ENCODE measurements at places on chromosomes 1 and 21.
A peak's percentile ranks its signal among the peaks of the same experiment; 100 is the strongest.

DNA sequence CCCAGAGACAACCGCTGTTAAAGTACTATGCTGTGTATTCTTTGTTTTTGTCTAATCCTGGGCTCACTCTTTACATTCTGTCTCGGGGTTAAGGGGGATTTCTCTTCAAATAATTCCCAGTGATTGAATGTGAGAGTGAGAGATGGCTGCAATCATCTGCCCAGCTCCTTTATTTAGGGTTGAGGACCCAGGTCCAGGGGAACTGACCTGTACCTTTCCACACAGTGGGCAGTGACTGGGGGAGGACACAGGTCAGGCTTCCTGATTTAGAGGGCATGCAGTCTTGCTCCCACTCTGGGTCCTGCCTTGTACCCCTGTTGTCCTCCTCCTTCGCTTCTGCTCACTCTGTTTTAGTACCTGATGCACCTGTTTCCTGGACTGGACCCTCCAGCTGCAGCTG is 22.0 kb downstream of the PHGDH start:
- DNase-seq = no peak

GRCh38 chr1:229894532-229894931 is 172.5 kb upstream of the GALNT2 start:
- no peak for DNase-seq

DNA sequence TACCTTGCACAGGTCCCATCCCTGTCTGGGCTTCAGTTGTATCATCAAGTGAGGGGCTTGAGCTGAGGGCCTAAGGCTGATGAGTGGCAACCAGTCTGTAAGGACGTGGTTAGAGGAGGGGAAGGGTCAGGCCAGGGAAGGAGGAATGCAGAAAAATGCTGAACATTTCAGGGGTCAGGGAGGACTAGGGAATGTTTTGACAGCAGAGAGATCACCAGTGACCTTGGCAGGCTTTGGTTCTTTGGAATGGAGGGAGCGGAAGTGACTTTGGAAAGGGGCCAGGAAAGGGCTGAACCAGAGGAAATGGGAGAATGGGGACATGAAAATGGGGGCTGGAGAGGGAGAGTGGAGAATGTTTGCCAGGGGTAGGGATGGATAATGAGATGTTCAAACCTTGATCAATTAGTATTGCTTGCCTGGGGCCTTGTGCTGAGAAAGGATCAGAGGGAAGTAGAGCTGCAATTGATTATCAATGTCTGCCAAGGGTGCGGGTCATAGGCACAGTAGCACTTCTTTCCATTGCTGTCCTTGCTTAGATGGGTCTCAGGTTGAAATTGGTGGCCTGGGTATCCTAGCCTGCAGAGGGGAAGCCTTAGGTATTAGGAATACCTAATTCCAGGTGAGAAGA is 7.4 kb downstream of the LDLRAP1 start:
- no peak for DNase-seq

DNA sequence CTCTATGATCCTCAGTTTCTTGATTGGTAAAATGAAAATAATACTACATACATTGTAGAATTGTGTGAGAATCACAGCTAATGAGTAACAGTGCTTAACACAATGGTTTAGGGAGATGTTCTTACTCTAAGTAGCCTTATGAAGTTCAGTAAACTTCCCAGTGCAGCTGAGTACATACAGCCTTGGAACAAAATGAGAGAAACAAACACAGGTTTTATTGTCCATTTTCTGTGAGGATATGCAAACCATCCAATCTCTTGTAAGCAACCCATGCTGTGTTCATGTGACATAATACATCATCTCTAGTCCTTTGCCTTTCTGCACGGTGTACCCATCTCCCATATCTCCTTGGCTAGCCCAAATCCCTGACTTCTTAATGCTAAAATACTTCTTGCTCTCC is 14.7 kb upstream of the STRIP1 start:
- no peak for DNase-seq

GRCh38 chr1:57889676-57890320 is 465.9 kb upstream of the DAB1 start:
- peak; percentile 19 for DNase-seq

GRCh38 chr1:228045871-228046270 is 36.6 kb upstream of the ARF1 start:
- no peak for DNase-seq

DNA sequence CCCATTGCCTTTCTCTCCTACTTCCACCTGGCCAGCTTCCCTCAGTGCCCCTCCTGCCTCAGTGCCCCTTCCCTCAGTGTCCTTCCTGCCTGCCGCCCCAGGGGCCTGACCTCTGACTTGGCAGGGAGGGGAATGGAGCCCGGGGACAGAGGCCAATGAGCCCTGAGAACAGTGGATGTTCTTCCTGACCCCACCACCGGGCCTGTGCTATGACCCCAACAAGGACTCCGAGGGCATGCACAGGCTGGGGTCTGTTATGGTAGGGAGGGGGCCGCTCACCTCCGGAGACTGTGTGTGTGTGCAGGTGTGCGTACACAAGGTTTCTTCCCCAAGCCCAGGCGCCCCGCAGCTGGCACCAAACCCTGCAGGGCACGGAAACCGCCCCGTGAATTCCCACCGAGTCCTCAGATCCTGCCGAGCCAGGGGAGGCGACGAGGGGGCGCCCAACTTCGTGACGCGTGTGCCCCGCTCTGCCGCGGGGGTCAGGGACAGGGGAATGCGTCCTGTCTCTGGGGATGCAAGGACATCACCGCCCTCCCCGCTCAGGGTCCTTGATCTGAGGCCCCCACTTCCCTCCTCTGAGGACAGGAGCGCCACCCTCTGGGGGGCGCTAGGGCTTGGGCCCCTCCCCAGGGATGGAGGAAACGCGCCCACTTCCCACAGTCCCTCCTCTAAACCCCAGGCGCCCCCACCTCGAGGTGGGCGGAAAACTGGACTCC is 766 bp downstream of the RAP1GAP start:
- no peak for DNase-seq

- DNase-seq = no peak
Measured at GRCh38 chr1:159171688-159172501, 480 bp downstream of the CADM3 start.

GRCh38 chr21:41901099-41901498 is 22.0 kb upstream of the PRDM15 start:
- no peak for DNase-seq

DNA sequence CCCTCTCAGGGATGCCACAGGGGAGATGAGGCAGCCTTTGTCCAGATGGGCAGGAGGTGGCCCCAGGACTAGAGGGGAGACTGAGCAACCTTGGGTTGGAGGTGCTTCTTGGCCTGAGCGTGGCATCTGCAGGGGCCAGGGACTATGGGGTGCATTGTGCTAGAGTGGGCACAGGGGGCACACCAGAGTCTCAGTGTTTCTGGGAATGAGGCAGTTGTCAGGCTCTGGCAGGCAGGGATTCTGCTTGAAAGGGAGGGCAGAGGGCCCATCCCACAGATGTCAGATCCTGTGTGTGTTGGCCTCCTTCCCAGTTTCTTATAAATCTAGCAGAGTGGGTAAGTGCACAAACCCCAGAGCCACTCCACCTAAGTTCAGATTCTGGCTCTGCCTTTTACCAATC is 13.7 kb downstream of the LGR6 start:
- DNase-seq = peak; percentile 63

GRCh38 chr1:234495231-234495990 is 16.4 kb upstream of the TARBP1 start:
- peak; percentile 90 for DNase-seq

- peak; percentile 93 for DNase-seq
Measured at GRCh38 chr1:184315254-184315653, 71.6 kb upstream of the C1orf21 start.

- DNase-seq = no peak
Measured at GRCh38 chr1:104699433-104699832, 949.7 kb downstream of the AMY1C start.

GRCh38 chr1:207885129-207886032 is 25.5 kb downstream of the CD34 start:
- peak; percentile 88 for DNase-seq

DNA sequence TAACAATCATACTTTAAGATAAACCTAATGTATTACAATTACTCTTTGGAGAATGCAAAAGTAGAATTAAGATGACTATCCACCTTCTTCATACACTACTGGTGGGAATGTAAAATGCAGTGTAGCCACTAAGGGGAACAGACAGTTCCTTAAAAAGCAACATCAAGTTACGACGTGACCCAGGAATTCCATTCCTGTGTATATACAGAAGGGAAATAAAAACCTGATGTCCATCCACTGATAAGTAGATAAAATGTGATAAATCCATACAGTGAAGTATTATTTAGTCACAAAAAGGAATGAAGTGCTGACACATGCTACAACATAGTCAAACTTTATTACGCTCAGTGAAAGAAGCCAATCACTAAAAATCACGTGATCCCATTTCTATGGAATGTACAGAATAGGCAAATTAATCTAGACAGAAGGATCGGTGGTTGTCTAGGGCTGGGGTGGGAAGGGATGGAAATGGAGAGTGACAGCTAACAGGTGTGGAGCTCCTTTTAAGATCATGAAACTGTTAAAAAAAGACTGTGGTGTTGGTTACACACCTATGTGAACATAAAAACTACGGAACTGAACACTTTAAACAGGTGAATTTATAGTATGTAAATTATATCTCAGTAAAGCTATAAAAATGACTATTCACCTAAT is 42.1 kb downstream of the NRIP1 start:
- peak; percentile 33 for DNase-seq

DNA sequence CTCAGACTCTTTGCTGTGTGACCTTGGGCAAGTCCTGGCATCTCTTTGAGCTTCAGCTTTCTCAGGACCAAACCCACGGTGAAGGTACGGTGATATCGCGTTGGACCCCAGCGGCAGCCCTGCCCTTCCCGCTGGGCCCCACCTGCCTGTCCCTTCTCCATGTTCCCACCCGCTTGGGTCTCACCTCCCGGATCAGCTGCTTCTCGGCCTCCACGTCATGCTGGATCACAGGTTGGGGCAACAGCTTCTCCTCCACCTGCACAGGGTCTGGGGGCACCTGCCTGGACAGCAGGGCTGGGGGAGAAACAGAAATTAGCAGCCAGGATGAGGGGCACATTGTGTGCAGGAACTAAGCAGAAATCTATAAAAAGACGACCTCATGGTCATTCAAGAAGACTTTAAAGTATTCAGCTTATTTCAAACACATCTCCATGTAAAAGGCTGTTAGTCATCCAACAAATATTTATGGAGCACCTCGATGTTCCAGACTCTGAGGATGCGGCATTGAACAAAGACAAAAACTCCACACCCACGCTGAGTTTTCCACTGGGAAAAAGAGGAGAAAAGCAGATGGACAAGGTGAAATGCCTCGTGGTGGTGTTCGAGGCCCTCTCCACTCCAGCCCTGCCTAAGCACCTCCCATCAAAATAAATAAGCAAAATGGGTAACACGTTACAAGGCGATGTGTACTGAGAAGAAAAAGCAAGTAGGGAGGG is 19.5 kb downstream of the KIF17 start:
- DNase-seq = peak; percentile 78

- peak; percentile 88 for DNase-seq
Measured at GRCh38 chr1:55669293-55669692, 454.1 kb upstream of the USP24 start.

DNA sequence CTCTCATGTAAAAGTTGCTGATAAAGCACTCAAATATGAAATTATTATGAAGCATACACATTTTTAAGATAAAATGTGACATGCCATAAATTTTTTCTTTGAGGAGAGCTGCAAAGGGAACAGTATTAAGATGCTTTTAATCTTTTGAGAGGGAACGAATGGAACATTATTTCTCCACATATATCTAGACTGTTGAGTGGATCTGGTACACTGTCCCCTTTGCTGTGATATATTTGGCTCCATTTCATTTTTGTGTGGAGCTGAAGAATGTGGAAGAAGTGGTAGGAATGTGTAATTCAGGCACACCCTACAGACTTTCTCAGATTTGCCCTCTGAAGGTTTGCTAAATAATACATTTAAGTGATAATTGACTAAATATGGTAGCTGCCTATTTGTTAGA is 31.7 kb downstream of the PGM1 start:
- DNase-seq = peak; percentile 60

- no peak for DNase-seq
Measured at GRCh38 chr21:35273333-35273732, 224.2 kb upstream of the RUNX1 start.

DNA sequence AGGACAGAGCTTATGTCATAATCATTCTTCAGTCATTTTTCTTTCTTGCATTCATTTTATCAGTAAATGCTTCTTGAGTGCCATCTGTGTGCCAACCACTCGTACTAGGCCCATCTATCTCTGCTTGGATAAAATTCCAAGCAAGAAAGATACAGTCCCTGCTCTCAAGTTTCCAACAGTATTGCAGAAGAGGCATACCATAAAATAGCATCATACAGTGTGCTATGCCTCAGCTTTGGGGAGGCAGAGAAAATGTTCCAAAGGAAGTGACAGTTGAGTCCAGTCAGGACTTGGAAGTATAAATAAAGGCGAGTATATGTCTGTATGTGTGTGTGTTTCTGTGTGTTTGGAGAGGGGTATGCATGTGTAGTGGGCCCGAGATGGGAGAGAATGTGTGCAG is 113.4 kb upstream of the HOOK1 start:
- DNase-seq = peak; percentile 43

DNA sequence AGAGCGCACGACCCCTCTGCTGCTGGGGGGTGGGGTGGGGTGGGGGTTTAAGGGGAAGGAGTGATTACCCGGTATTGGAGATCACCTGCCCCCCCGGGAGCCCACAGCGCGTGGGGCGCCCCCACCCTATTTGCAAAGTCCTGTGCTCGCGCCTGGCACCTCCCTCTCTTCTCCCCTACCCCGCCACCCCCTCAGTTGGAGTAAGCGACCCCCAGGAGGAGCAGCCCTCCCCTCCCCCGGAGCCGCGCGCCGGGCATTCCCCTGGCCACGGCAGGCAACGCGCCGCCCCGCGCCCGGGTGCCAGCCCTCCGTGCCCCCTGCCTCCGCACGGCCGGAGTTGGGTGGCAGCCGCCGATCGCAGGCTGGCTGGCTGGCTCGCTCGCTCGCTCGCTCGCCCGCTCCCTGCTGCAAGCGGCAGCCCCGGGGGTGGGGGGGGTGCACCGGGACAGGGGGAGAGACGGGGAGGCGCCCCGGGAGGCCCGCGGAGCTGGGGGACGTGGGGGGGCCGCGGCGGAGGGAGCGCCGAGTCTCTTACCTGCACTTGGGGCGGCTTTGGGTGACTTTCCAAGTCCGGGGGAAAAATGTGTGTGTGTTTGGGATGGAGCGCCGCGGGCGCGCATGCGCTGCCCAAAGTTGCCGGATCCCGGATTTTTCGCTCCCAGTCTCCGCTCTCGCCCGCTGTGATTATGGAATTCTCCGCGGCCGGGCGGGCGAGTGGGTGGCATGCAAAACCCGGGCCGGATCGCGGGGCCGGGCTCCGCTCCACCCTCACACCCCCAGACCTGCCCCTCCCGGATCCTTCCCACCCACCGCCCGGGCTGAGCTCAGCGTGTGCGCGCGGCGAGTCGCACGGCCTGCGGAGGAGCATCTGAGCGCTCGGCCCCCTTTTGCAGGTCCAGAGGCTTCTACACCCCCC is at the start of gene CASZ1:
Gene CASZ1, minus strand, starts transcription at position 618 of the 916 bp plus-strand sequence. CDS start 102,757 bp downstream, outside the sequence.
- DNase-seq = peak; percentile 89

- no peak for DNase-seq
Measured at GRCh38 chr1:32388641-32389040, 5.6 kb downstream of the BSDC1 start.

- DNase-seq = peak; percentile 13
Measured at GRCh38 chr21:37509802-37510393, 143.3 kb downstream of the DYRK1A start.

Measured in AG10803 (cell line).